ENCODE measurements at places on chromosomes 5 and 9.

GRCh38 chr9:125844611-125845010 is 97.4 kb downstream of the PBX3 start:
- no peak for DNase-seq

GRCh38 chr9:91315191-91315590 is 46.5 kb downstream of the AUH start:
- peak; percentile 71 for DNase-seq

- DNase-seq: peak; percentile 55
Observed at GRCh38 chr9:37412431-37413151, 9.9 kb upstream of the GRHPR start.

GRCh38 chr9:13606586-13606985 is 327.1 kb upstream of the MPDZ start:
- DNase-seq: no peak

DNA sequence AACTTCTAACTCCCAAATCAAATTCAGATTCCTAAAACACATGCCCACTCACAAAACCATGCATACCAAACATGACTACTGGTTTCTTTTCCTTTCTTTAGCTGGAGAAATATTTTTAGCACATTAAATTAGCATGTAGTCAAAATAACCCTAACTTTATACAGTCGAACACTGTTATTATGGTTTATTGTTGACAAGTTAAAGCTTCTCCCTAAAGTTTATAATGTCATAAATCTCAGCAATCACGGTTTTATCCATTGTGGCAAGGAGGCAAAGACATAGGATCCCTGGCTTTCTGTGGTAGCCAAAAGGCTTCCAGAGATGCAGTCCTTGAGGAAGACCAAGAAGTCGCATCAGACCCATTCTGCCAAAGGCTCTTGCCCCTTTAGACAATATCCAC is 27.5 kb downstream of the ARL15 start:
- no peak for DNase-seq

DNA sequence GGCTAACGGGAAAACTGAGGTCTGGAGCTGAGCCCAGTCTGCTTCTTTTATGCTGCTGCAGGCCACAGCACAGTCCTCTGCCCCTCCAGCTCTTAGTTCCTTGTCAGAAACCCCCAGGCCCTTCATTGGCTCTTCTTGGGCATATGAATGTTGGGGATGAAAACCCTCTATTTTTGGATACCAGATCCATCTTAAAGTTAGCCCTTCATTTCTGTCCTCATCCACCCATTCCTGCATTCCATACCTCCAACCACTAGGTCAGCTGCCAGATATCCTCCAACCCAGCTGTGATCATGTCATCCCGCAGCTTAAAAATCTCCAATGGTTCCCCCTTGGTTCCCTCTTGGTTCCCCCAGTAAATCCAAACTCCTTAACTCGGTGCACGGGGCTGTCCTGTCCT is 1.8 kb upstream of the SLC25A51 start:
- DNase-seq: no peak

GRCh38 chr5:145830594-145830993 is 4.5 kb downstream of the PRELID2 start:
- no peak for DNase-seq

DNA sequence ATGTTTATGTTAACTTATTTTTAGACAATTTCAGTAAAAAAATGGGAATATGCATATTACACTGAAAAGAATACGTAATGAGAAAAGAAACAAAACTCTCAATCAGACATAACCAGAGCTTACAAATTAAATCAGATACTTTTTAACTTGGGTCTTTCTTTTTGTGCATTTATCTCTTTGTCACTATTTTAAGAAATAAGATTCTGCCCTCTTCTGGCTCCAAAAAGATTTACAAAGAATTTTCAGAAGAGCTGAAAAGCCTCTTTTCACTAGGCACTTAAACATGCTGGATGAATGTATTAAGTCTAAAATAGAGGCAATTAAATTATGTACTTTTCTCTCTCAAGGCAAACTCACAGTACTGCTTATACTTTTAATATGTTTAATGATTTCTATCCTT is 55.5 kb downstream of the CEP120 start:
- DNase-seq: no peak

- DNase-seq: no peak
Observed at GRCh38 chr5:179370490-179371120, 25.3 kb upstream of the ADAMTS2 start.

DNA sequence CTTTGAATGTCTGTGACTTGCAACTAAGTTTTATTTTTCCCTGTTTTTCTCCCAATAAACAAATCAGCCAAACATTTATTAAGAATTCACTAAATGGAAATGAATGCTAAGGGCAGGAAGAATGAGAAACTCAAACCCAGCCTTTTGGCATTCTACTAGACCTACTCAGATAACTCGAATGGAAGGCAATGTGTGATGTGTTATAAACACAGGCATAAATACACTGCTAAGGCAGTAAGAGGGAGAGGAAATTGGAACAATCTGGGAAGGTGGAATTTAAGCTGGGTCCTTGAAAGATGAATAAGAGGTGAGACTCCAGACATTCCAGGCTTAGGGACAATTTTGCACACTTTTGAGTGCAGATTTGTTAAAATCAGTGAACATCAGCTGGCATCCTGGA is 34.7 kb downstream of the MARCHF3 start:
- DNase-seq: no peak

- DNase-seq: peak; percentile 34
Observed at GRCh38 chr9:117779760-117780159, 75.6 kb downstream of the TLR4 start.

DNA sequence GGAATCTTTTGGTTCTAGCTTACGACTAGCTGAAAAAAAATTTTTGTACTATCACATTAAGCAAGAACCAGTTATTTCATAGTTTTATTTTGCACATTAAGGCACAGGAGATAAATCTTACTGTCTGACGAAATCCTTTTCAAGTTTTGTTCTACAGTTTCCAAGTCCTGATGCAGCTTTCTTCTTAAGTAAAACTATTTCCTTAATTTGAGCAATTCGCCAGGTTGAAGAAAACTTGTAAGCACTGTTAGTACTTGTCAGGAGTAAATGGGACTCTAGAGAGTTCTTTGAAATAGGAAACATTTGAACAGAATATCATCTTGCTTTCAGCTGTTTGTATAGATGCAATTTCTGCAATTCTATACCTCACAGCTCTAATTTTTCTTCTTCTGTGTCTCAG is 318.8 kb upstream of the ELAVL2 start:
- DNase-seq: no peak
